ENCODE measurements at places on chromosomes 7 and 10.

DNA sequence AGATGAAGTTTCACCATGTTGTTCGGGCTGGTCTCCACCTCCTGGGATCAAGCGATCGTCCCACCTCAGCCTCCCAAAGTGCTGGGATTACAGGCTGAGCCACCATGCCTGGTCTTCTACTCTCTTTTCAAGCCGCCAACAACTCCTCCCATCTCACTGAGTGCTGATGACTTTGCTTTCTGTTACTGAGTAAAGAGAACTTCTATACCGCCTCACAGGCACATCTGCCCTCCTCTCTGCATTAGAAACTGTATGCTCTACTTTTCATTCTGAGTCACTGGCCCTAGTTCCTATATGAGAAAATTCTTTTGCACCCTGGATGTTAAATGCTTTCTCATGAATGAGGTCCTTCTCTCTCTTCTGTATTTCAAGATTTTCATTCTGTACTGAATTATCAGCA lies 2.2 kb upstream of the ZNF239 start:
- DNase-seq: no peak

DNA sequence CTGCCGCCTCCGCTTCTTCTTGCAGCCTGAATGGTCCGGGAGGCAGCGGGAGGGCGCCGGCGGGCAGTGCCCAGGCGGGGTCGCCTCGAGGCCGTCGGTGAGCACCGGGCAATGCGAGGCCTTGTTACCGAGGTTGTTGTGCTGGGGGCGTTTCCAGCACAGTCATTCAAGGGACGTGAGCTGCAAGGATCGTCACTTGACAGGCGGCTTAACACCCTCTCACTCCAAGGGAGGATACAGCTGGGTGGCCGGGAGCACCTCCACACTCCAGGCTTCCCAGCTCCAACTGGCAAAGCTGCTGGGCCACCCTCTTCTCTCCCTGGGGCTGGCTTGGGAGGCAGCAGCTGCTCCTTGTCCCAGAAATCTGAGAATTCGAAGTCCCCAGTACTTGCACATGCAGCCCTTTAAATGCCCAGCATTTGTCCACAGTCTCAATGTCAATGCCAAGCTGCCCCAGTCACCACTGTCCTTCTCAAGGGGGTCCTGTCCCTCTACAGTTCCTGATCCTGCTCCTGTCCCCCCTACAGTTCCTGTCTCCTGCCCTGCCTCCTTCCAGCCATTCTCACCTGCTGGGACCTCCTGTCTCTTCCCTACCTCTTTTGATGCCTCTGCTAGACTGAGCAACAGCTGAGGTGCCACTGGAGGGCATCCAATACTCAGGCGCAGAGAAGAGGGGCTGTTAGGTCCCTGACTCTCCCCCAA lies 4.4 kb upstream of the HOXA11 start:
- peak; percentile 45 for DNase-seq

DNA sequence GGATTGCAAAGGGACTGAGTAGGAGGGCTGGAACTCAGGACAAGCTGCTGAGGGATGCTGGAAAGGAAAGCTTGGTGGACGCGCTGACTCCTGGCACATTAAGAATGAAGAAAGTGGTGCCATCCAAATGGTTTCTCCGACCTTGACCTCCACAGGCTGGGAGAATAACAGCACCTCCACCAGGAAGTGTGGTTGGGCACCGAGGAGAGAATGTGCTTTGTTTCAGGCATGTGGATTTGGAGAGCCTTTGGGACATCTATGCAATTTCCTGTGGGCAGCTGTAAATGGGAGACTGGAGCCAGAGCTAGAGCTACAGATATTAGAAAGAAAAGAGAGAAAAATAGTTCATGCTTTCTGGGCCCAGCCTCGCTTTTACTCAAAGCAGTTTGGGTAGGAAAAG lies 29.8 kb upstream of the HABP2 start:
- DNase-seq: no peak

GRCh38 chr7:95716357-95717122 lies 55.8 kb upstream of the DYNC1I1 start:
- DNase-seq: no peak

DNA sequence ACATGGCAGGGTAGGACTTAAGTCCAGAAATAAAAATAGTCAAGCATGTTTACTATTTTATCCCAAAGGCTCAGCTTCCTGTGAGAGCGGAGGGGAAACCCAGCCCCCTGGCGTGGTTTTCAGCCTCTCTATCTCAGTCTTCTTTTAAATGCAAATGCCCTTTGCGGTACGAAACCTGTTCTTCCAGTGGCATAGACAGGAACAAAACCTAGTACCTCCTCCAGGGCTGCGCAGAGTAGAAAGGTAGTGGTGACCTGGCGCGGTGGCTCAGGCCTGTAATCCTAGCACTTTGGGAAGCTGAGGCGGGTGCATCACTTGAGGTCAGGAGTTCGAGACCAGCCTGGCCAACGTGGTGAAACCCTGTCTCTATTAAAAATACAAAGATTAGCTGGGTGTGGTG lies 181.3 kb upstream of the FOXK1 start:
- DNase-seq: no peak

GRCh38 chr7:112533591-112533990 lies 52.8 kb downstream of the LSMEM1 start:
- no peak for DNase-seq

GRCh38 chr10:133276435-133277201 lies at the start of gene ADAM8:
Gene ADAM8, minus strand, starts transcription at chr10:133276868. Its CDS starts 51 bp downstream, at chr10:133276817.
- no peak for DNase-seq

- no peak for DNase-seq
These were observed 20.0 kb downstream of the SEPHS1 start for GRCh38 chr10:13328126-13328525.

DNA sequence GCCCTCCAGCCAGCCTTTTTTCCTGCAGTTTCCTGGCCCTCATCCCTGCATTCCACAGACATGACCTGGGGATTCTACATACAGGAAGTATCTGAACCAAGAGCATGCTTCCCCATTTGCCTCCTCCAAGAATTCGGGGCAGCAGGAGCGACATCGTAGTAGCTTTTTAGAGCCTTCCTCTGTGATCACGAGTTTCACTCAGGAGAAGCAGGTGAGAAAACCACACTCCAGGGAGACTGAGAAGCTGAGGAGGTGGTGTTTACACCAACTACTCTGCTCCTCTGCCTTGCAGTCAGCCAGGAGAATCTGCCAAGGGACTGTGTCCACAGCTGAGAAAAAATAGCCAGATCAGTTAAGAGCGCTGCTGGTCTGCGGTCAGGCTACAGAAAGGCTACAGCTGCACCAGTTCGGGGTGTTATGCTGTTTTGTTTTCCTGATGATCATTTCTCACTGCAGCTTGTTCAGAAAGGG lies 54.1 kb downstream of the HSPA12A start:
- no peak for DNase-seq

GRCh38 chr10:110404413-110404812 lies 93.3 kb upstream of the DUSP5 start:
- no peak for DNase-seq

GRCh38 chr7:69199661-69200060 lies 398.6 kb upstream of the AUTS2 start:
- no peak for DNase-seq

GRCh38 chr10:111316722-111317212 lies 239.9 kb downstream of the ADRA2A start:
- no peak for DNase-seq

GRCh38 chr10:100766693-100767421 lies 21.5 kb downstream of the PAX2 start:
- DNase-seq: no peak

DNA sequence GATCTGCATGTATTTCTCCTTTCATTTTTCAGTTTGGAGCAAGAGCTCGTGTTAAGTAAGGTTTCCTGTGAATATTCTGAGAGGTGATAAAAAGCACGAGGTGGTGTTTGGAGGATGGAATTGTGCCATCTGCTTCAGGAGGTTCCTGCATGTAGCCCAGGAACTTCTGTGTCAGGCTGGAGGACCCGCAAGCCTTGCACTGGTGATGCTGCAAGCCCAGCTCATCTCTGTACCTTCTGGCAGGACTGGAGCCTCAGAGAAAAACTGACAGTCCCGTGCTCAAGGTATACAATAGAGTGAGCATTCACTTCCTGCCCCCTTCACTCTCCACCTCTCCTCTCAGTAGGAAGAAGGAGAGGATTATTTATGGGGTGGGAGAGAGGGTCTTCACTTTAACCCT lies 240.7 kb upstream of the CCDC6 start:
- DNase-seq: no peak

DNA sequence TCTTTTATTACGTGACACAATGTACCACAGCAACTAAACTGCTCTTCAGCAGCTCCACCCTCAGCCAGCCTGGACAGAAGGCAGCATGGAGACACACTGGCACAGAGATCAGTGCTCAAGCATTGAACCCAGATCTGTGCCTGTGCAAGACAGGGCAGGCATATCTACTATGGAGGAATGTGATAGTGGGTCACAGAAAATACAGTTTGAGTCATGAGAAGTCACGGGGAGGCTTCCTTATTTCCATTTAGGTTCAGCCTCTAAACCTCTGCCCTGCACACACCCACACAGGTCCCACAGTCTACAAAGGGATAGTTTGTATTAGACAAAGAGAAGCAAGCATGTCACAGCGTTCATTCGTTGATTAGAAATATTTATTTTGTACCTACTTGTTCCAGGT lies 187.4 kb upstream of the AGR3 start:
- no peak for DNase-seq

- no peak for DNase-seq
These were observed 59.3 kb downstream of the NUDCD3 start for GRCh38 chr7:44431091-44431608.

- DNase-seq: no peak
These were observed 39.3 kb downstream of the CALML3 start for GRCh38 chr10:5563991-5564536.

Measured in left hindlimb (tissue), 1 donor.